ENCODE measurements at places on chromosomes 3 and 15. TPM values are rescaled to one million over a fixed set of nuclear protein-coding genes. Genes with fewer than 3 reads are reported as not detected.

Gene CACNA2D2
- not detected for total RNA-seq

Gene MYRIP
- not detected for total RNA-seq

Gene MYO1E
- total RNA-seq, result 70.7 TPM

Gene FEZF2
- total RNA-seq, result not detected

Gene ATP13A4
- total RNA-seq, result not detected

Gene CASR
- total RNA-seq, result not detected

Gene GLDN
- total RNA-seq, result 0.53 TPM

Gene CD80
- total RNA-seq, result not detected

Gene CEP19
- 2.5 TPM for total RNA-seq

Gene CLDN18
- not detected for total RNA-seq

Gene TMC3
- not detected for total RNA-seq

Gene LIPH
- total RNA-seq, result under 0.01 TPM

Gene TMCO5A
- total RNA-seq, result not detected

Gene ACP3
- 9.5 TPM for total RNA-seq

Gene ZNF501
- 3.5 TPM for total RNA-seq

Gene SGO1
- total RNA-seq, result 7.6 TPM

Gene BTBD1
- total RNA-seq, result 81.5 TPM

Gene IGF2BP2
- 147 TPM for total RNA-seq

Gene SEMA7A
- total RNA-seq, result 86.2 TPM

Gene CFAP100
- not detected for total RNA-seq

Gene CRYGS
- not detected for total RNA-seq
